Inflammatory macrophage (primary cell): ENCODE measurements at places on chromosomes 1 and 21.

DNA sequence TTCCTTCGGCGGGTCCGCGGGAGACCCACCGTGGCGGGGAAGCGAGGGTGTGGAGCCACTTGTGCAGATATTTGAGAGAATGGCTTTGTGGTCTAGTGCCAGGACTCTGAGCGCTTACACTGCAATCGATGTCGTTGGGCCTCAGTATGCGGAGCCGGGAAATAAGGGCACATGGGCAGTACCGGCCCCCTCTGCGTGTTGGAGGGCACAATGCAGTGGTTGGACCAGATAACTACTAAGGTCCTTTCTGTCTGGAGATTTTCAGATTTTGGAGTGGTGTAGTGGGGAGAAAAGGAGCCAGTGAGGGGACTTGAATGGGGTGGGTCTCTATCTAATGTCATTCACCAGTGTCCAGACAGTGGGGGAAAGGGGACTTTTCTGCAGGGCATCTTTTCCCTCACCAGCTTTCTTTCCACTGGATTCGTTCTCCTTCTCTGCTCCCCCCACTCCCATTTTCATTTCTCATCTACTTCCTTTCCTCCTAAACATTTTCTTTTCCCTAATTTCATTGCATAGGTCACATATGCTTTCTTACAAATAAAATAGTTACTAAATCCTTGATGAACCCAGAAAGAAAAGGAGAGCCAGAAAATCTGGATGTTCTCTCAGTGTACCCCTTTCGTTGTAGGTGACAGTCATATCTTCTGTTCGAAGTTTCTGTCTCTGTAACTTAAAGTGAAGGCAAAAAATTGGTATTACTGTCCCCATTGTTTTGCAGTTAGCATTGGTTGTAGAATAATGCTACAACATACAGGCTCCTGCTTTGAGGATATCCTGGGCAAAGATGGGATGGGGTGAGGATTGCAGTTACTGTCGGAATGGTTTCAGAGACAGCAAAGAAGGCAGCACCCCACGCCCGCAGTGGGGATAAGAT, 1.4 kb downstream of the ATF3 start:
- no peak for DNase-seq

- no peak for DNase-seq
Measured at GRCh38 chr1:108046026-108046425, 81.0 kb upstream of the VAV3 start.

GRCh38 chr1:65113298-65113697, 34.7 kb upstream of the AK4 start:
- no peak for DNase-seq

DNA sequence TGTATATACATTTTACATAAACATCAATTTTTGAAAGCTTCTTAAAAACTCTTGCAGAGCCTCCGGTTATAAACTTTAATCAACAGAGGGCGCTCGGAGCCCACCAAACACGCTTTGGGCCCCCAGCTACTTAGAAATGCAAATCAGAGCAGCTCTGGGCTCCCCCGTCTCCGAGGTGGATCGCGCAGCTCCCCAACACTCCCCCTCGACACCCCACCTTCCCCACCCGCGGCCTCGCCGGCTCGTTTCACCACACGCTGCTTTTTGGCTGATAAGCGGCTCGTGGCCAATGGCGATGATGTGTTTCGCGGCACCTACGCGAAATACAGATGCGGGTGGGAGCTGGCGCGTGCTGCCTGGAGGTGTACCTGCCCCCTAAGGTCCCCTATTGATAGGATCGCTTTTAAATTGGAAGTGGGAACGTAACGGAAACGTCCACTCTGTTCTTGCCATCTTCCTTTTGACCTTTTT, 1.7 kb upstream of the KIF26B start:
- peak; percentile 74 for DNase-seq

- DNase-seq = no peak
Measured at GRCh38 chr1:200274116-200274515, 135.7 kb downstream of the ZNF281 start.

GRCh38 chr1:67834246-67834877, 1.1 kb upstream of the GNG12 start:
- DNase-seq = no peak

GRCh38 chr21:35095859-35096291, 46.8 kb upstream of the RUNX1 start:
- no peak for DNase-seq
